T-helper 17 cell (primary cell): ENCODE measurements at places on chromosomes 2 and 18. TPM values are rescaled to one million over a fixed set of nuclear protein-coding genes. Genes with fewer than 3 reads are reported as not detected.

The DNAJC27 gene
- 19.2 TPM for total RNA-seq

The LIPT1 gene
- total RNA-seq: 9.7 TPM

DNA sequence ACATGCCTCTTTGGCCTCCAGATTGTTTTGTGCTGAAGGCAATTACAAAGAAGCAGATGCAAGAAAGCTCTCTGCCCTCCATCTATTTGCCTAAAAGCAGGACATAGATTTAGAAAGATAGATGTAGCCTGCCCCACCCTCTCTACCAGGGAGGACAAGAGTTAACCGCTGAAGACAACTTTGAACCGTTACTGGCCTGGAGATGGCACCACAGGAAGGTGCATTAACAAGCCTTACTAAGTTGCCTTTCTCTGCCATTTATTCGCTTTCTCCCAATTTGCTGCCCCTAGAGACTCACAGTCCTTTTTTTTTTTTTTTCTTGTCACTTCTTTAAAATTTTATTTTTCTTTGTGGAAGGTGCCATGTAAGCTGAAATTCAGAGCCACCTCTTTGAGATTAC, 28.8 kb upstream of the RMDN2 start:
- peaks cover 30% of the 10 kb centered on the region for H3K4me1 ChIP-seq
- H3K36me3 ChIP-seq: peaks cover 2% of the 10 kb centered on the region
- no peak overlapping the region for H3K27ac ChIP-seq
- DNase-seq: no peak

GRCh38 chr18:70234667-70235459, 29.4 kb upstream of the RTTN start:
- H3K4me3 ChIP-seq: no peak overlapping the region
- peaks cover 62% of the 10 kb centered on the region for H3K27me3 ChIP-seq
- H3K36me3 ChIP-seq: no peaks in the 10 kb centered on the region
- H3K4me1 ChIP-seq: no peaks in the 10 kb centered on the region
- H3K27ac ChIP-seq: no peak overlapping the region
- DNase-seq: no peak

GRCh38 chr18:55287935-55288868, 299.8 kb downstream of the TCF4 start:
- H3K4me3 ChIP-seq: no peak overlapping the region
- no peak overlapping the region for H3K27ac ChIP-seq
- H3K4me1 ChIP-seq: no peaks in the 10 kb centered on the region
- DNase-seq: no peak
- H3K27me3 ChIP-seq: no peaks in the 10 kb centered on the region
- H3K36me3 ChIP-seq: no peaks in the 10 kb centered on the region

The FEV gene
- not detected for total RNA-seq

DNA sequence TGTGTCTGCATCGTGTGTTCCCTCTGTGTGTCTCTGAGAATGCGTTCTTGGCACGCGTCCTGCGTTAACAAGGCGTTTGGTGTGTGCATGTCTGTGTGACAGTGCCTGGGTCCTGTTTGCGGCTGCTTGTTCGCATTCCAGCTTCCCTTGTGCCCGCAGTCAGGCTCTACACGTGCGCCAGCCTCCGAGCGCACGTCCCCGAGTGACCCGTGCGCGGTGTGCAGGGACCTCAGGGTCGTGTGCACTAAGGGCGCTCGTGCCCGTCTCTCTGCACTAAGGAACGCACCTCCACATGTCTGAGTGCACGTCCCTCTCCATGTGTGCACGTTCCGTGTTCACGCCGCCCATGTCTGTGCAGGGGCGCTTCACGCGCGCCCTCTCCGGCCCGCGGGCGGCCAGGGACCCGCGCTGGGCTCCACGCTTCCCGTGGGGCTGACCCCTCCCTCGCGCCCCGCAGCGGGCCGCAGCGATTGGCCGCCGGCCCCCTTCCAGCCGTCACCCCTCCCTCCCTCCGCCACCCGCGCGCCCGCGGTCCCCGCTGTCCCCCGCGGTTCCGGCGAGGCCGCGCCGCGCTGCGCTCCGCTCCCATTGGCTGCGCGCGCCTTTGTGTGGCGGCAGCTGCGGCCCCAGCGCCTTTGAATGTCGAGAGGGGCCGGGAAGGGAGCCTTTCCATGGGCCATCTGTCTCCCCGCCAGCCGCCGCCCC, 229.4 kb downstream of the HAUS1 start:
- H3K4me3 ChIP-seq: peak overlapping the region; percentile 77
- DNase-seq: no peak

GRCh38 chr2:230347659-230348305, 20.8 kb downstream of the SP140L start:
- H3K4me1 ChIP-seq: peaks cover 19% of the 10 kb centered on the region
- H3K4me3 ChIP-seq: peak overlapping the region; percentile 34
- H3K36me3 ChIP-seq: peaks cover 15% of the 10 kb centered on the region
- H3K27ac ChIP-seq: peak overlapping the region; percentile 80

DNA sequence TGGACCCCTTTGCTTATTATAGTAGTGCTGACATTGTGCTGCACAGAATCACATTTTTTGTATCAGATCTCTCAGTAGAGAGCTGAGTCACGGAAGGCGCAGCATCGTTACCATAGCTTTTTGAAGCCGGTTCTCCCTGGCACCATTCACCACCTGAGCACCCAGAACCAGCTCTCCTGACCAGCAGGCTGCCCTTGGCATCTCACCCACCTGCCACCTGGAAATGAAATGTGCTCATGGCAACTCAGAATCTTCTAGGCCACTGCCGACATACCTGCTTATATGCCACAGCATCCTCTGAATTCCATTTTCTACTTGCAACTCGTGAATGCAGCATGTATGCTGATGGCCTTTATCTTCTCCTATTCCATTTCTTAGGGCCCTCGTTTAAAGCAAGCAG, 62.7 kb downstream of the COA5 start:
- H3K36me3 ChIP-seq: peaks cover 15% of the 10 kb centered on the region
- H3K27me3 ChIP-seq: no peaks in the 10 kb centered on the region
- no peak for DNase-seq

The DAW1 gene
- not detected for total RNA-seq

DNA sequence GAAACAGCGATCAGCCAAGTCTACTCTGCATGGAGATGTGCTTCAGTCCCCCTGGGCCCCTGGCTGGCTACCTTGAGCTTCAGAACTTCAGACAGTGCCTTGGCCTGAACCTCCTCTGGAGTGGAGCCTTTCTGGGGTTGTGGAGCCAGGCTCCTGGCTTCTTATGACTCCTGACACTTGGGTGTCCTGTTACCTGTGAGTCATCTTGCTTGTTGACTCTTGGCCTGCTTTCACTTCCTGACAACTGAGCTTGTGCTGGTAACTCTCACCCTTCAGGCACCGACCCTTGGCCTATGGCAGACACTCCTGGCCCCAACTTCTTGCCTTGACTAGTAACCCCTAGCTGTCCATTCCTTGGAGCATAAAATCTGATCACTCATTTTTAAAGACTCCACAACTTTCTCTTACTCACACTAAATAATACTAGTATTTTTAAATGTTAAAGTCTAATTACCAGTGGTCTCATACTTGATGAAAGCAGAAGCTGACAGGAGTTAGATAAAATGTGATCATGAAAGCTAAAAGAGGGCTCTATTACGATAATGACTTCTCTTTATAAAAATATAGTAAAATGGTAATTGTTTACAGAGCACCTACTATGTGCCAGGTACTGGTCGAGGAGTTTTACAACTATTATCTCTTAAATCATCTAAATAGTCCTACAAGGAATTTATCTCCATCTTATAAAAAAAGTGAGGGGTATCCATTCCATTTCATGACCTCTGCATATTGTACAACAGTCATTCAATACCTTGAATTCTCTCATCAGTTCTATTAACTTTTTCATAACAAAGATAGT, 46.3 kb upstream of the VIT start:
- no peaks in the 10 kb centered on the region for H3K36me3 ChIP-seq
- peaks cover 10% of the 10 kb centered on the region for H3K27me3 ChIP-seq
- no peak for DNase-seq

DNA sequence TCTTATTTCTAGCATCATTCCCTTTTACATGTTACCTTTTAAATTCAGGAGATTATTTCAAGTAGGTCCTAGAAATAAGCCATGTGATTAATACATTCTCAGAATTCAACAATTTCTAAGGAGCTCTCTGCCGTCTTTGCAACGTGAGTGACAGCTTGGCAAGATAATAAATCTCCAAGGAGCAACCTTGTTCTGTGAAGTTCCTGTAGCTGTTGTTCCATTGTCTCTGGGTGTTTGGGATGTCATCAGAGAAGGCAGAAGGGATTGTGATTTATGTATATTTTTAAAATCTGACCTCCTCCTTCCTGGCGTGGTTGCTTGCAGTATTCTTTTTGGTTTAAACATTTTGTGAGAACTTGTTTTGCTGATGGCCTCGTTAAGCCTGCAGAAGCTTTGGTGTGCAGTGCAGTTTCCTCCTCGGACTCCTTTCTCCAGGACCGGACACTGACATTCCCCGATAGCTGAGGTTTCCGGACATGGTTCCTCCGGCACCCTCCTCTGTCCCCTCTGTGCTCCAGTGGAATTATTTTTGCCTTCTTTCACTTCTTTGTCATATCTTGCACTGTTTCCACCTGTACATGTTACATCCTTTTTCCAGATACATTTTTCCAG, 33.7 kb downstream of the RAMP1 start:
- no peaks in the 10 kb centered on the region for H3K27me3 ChIP-seq
- no peak overlapping the region for H3K4me3 ChIP-seq
- no peaks in the 10 kb centered on the region for H3K36me3 ChIP-seq
- DNase-seq: no peak

The PKDCC gene
- 0.87 TPM for total RNA-seq

- H3K27ac ChIP-seq: no peak overlapping the region
- H3K4me1 ChIP-seq: peaks cover 5% of the 10 kb centered on the region
- no peaks in the 10 kb centered on the region for H3K36me3 ChIP-seq
- peaks cover 14% of the 10 kb centered on the region for H3K27me3 ChIP-seq
- no peak overlapping the region for H3K4me3 ChIP-seq
Observed at GRCh38 chr18:74353169-74353775, 37.6 kb downstream of the C18orf63 start.

The SEH1L gene
- 35.9 TPM for total RNA-seq

DNA sequence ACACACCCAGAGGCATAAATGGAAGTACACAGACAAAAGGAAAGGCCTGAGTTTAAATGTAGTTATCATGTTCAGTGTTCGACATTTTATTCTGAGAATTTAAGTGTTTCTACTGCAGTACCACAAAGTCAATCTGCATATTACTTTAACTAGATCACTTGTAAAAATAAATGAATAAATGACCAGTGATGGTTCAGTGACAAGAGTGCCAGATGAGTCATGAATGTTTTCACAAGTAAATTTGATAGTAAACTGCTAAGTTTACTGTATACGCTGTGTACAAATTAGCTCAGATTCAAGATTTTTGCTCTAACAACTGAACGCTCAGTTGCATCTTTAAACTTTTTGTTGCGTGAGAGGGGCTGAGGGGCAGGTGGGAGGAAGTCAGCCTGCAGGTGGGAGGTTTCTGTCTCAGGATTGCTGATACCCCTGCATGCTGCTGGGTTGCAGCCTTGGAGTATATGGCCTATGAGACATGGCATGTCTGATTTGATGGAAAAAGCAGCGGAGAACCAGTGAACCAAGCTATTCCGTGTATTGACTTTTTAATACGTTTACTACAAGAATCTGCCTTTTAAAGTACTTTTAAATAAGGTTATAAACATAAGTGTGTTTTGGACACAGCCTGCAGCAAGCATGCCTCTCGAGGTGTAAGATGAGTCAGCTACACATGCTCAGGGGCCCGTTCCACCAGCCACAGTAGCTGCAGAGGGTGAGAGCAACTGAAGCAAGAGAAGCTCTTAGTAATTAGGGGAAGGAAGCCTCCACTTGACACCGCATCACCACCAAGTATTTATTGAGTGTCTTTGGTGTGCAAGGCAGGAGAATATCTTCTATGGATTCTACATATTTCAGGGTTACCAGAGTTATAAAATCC, 245.1 kb downstream of the NEDD4L start:
- H3K36me3 ChIP-seq: peaks cover 2% of the 10 kb centered on the region
- H3K4me3 ChIP-seq: no peak overlapping the region
- no peaks in the 10 kb centered on the region for H3K4me1 ChIP-seq
- no peak for DNase-seq
- H3K27me3 ChIP-seq: peaks cover 20% of the 10 kb centered on the region

DNA sequence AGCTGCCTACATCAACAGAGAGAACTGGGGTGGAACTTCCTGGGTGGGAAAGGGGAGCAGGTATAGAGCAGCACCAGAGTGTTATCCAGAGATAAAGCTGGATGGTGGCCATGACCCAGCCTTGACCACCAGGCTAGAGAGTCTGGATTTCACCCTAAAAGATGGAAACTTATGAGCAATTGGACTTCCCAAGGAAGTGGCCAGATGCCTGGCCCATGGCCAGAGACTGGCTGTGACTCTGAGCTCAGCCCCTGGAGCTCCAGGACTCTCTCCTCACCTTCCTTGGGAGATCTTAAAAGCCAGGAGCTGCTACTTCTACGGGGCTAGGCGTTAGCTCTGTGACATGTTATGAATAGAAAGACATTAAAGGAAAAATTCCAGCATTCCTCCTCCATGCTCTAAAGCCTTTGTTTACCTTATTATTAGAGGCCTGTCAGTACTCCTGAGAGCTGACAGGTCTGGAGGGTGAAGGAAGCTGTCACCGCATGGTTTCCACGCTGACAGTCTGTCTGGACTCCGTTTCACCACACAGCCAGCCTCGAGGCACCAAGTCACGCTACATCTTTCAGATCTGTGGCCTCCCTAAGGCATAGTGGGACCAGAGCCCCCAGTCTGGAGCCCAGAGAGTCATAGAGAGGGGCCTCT, 260.0 kb upstream of the SIX2 start:
- no peak for DNase-seq
- H3K4me3 ChIP-seq: no peak overlapping the region
- no peaks in the 10 kb centered on the region for H3K36me3 ChIP-seq
- H3K27me3 ChIP-seq: peaks cover 53% of the 10 kb centered on the region
- H3K27ac ChIP-seq: no peak overlapping the region

GRCh38 chr2:15492773-15493325, 68.3 kb downstream of the NBAS start:
- H3K27me3 ChIP-seq: no peaks in the 10 kb centered on the region
- no peak overlapping the region for H3K4me3 ChIP-seq
- H3K36me3 ChIP-seq: peaks cover 7% of the 10 kb centered on the region
- H3K4me1 ChIP-seq: peaks cover 5% of the 10 kb centered on the region
- no peak for DNase-seq

GRCh38 chr2:11802782-11803191, 56.4 kb downstream of the LPIN1 start:
- no peak for DNase-seq
- H3K27me3 ChIP-seq: no peaks in the 10 kb centered on the region
- peaks cover 19% of the 10 kb centered on the region for H3K36me3 ChIP-seq
- peaks cover 5% of the 10 kb centered on the region for H3K4me1 ChIP-seq

DNA sequence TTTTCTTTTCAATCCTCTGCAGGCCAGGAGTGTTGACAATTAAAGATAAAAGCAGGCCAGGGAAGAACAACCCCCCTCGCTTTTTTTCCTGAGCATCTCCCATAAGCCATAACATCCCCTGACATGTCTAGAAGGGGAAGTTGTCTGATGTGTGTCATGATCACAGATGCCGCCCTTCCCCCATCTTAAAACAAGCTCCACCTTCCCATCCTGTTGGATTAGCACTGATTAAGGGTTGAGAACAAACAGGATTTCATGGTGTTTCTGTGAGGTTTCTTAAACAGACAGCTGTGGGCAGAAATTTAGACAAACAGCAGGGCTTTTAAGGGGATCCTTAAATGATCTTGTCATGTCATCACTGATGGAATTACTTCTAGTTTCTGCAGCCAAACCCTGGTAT, 59.4 kb upstream of the UPP2 start:
- no peak overlapping the region for H3K4me3 ChIP-seq
- DNase-seq: no peak
- no peaks in the 10 kb centered on the region for H3K36me3 ChIP-seq
- no peak overlapping the region for H3K27ac ChIP-seq
- H3K4me1 ChIP-seq: peaks cover 5% of the 10 kb centered on the region
